ENCODE measurements at places on chromosomes 7 and 10. TPM values are rescaled to one million over a fixed set of nuclear protein-coding genes. Genes with fewer than 3 reads are reported as not detected.

- no peaks in the 10 kb centered on the region for H3K36me3 ChIP-seq
- no peaks in the 10 kb centered on the region for H3K4me1 ChIP-seq
- no peak overlapping the region for H3K27ac ChIP-seq
- no peak for DNase-seq
- H3K27me3 ChIP-seq = no peaks in the 10 kb centered on the region
These were observed 154.0 kb upstream of the C7orf33 start for GRCh38 chr7:148436571-148436970.

DNA sequence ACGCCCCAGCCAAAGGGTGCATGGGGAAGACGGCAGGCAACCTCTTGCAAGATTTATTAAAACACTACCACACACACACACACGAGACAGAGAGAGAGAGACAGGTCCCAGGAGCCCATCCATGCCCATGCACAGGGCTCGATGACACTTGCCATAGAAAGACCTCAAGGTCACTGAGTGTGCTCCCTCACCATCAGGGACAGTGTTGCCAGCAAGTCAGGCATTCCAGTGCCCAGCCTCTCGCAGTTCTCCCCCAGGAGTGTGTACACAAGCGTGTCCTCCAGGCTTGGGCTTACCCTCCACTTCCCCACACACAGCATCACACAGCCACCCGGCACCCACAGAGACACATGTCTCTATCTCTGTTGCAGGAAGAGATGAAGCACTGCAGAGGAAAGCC is 46.8 kb upstream of the SLF2 start:
- no peak overlapping the region for H3K27ac ChIP-seq
- no peaks in the 10 kb centered on the region for H3K36me3 ChIP-seq
- DNase-seq = no peak
- H3K4me1 ChIP-seq = no peaks in the 10 kb centered on the region
- H3K4me3 ChIP-seq = no peak overlapping the region
- peaks cover 13% of the 10 kb centered on the region for H3K27me3 ChIP-seq

PRLHR gene
- total RNA-seq = not detected

STOX1 gene
- 0.25 TPM for total RNA-seq

Data from CD4-positive, alpha-beta T cell (primary cell).